ENCODE measurements at places on chromosomes 5 and 9.

- no peak for DNase-seq
Observed at GRCh38 chr5:4639946-4640345, 500.2 kb upstream of the ADAMTS16 start.

DNA sequence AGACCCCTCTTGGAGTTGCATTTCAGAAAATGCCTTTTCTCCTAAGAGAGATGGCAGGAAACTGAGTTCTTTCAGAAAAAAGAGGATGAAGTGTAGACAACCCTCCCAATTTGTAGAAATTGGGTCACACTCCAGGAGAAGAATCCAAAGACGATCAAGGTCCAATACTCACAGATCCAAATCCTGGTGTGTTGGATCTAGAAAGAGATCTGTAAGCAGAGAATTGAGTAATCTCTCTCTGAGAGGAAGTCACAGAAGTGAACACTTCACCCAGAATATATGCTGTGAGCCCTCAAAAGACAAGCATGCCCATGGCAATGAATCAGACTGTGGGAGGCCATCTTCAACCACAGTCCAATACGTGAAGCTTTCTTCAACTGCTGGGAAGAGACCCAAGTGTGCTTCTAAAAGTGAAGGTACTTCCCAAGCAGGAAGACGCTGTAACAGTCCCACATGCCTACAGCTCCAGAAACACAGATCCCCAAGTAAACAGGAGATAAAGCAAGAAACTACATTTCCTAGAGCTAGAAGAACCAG, 182.7 kb downstream of the SMC2 start:
- no peak for DNase-seq

- DNase-seq, result no peak
Observed at GRCh38 chr9:125758986-125759763, 12.0 kb downstream of the PBX3 start.

DNA sequence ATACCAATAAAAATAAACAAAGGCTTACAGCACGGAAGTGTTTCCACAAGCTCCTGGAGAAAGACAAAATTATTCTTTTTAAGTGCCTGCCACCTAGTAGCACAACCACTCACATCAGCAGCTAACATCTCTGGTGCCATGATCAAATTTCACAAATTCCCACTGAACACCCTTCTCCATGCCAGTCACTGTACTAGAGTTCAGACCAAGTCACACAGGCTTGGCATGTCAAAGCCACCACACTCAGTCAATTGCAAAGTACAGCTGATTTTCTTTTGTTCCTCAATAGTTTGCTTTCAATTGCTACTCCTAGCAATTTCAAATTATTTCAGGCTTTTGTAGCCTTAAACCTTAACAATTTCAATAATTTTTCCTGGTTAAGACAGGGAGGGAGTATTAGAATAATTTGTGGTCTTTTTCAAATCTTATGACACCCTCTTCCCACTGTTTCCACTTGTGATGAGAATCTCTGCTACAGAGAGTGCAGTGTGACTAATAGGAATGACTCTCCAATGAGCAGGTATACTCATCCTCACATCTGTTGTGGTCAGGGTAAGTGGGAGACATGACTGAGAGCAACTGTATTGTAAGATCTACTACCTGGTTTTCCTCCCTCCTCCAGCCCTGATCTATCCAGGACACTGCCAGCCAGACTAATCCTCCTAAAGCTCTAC, 46.2 kb downstream of the RNF145 start:
- no peak for DNase-seq

DNA sequence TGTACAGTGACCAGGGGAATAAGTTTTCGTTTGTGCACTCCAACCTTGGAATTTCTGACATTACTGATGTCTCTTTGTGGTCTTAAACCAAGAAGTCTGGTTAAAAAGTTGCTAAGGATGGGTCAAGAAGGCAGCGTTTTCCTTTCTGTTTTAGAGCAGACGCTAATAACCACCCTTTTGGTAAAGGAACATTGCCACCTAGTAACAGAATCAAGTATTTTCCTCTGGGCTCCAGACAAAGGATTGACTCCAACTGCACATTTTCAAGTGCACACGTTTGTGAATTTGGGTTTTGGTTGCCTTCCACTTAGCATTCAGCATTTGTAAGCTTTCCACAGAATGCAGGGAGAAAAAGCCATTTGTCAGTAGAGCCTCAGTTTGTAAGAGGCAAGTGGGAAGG, 22.2 kb upstream of the CEP78 start:
- no peak for DNase-seq

DNA sequence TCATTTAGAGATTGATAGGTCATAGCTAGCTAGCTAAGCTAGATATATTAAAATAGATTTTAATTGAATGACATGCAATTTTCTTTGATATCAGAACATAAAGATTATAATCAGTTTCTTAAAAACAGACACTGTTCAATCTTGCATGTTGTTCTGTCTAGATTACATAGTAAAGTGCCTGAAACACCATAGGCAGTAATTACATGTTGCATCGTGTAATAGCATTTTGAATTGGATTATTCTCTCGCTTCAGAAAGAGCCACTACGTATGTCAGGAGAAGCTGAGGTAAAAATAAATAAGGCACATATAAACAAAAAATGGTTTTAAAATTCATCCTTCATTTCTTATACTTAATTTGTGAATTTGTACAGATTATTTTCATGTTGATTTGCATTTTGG, 148.0 kb upstream of the CDH12 start:
- DNase-seq, result no peak

DNA sequence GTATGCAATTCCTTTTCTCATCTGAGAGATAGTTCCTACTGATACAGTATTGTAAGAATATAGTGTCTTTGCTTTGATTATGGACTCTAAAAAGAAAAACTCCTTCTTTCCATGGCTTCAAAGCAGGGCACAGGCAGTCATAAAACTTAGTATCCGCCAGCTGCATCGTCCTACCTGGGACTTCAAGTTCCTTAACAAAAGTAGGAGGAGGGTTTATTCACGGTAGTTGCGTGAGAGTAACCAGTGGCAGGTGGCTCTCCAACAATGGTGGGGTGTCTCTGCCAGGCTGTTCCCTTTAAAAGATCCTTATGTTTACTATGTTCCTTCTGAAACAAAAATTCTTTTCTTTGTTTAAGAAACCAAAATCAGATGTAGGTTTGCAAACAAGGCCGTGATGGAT, 173.5 kb upstream of the DMAC1 start:
- DNase-seq, result no peak

- DNase-seq, result no peak
Observed at GRCh38 chr9:37952731-37953130, 48.8 kb upstream of the SLC25A51 start.

GRCh38 chr5:80739898-80740297, 85.1 kb upstream of the DHFR start:
- DNase-seq, result no peak

- no peak for DNase-seq
Observed at GRCh38 chr9:88237479-88237961, 99.2 kb upstream of the SPATA31C2 start.

DNA sequence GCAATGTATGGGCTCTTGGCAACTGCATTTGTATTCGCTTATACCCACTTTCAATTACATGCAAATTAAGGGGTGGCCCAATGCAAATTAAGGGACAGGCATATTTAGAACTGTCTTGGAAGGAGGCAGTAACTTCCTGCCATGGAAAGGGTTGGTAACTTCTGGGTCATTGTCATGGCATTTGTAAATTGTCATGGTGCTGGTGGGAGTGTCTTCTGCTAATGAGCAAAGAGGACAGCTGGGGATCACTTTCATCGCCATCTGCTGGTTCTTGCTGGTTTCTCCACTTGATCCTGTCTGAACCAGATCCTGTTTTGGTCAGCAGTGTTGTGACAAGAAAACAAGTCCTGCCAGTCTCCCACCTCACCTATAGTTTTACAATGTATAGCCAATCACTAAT, 23.3 kb upstream of the UGT3A2 start:
- no peak for DNase-seq

DNA sequence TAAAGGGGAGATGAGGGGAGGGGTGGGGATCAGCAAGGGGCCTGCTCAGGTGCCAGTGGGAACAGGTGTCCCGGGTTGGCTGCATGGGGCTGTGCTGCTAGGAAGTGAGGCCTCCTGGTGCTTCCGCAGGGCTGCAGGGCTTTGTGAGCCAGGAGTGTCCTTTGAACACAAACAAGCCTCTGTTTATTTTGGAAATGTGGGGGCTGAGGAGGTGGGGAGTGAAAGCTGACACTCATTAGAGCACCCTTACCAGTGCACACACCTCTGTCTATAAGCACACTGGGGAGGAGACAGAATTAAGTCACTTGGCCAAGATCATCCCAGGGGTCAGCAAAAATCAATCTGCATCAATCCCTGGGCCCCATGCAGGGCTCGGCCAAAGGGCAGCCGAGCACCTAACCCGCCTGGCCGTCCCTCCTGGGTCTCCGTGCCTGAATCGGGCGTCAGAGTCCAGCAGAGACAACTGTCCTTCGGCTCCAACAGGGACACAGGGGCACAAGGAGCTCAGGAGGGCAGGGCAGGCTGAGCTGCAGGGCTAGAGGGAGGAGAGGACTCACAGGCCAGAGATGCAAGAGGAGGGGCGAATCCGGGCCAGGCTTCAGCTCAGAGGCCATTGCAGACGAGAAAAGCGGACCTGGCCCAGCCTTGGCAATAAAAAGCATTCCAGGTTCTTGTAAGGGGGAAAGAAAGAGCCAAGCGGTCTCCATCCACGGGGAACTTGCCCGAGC, 99.8 kb downstream of the VAV2 start:
- no peak for DNase-seq

GRCh38 chr9:112258106-112258505, 75.3 kb downstream of the PTBP3 start:
- DNase-seq, result no peak

DNA sequence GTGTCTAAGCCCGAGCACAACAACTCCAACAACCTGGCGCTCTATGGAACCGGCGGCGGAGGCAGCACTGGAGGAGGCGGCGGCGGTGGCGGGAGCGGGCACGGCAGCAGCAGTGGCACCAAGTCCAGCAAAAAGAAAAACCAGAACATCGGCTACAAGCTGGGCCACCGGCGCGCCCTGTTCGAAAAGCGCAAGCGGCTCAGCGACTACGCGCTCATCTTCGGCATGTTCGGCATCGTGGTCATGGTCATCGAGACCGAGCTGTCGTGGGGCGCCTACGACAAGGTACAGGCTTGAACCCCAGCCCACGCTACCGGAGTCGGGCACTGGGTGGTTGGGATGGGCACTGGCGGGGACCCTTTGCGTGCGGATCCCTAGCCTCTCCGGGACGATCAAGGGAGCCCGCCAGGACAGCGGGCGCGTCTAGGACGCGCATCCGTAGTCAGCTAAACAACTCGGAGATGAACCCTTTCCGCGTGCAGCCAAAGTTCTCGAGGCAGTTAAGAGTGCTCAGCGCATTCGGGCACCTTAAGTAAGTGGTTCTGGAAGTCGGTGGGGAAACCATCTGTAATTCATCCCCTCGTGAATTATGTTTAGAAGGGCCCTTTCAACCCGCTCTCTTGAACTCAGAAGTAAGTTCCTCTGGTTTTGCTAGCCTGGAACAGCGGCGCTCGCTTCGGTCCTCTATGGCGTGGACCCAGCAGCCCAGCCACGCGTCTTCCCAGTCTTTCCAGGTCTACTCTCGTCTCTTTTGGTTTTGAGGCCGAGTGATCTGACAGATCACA, 1.3 kb downstream of the KCNN2 start:
- DNase-seq, result no peak

- no peak for DNase-seq
Observed at GRCh38 chr9:119368681-119369581, at the start of gene BRINP1. Gene BRINP1, minus strand, starts transcription at chr9:119369435. Its CDS starts 56,080 bp downstream, at chr9:119313355.

DNA sequence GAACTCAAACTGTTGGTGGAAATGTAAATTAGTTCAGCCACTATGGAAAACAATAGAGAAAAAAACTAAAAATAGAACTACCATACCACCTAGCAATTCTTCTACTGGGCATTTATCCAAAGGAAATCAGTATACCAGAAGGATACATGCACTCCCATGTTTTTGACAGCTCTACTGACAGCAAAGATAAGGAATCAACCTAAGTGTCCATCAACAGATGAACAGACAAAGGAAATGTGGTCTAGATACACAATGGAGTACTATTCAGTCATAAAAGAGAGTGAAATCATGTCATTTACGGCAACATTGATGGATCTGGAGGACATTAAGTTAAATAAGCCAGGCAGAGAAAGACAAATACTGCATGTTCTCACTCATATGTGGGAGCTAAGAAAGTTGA, 21.8 kb upstream of the C9orf40 start:
- no peak for DNase-seq

DNA sequence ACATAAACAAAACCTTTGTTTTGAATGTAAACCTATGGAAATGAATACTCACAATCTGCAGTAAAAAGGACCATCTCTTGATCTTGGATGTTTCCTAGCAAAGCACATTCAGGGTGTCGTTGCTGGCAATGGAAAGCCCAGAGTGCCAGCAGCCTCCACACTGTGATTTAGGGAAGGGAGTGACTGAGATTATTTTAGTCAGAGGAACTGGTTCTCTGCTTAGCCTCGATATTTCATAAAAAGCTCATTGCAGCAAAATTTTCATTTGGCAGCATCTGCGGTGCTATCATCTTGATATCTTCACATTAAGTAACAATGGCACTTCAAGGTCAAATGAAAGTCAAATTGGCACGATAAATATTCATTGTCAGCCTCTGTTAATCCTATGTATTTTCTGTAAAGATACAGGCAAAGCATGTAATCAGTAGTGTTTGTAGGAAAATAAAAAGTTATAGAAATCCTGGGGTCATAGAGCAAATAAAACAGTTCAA, 116.0 kb downstream of the MACIR start:
- DNase-seq, result no peak

DNA sequence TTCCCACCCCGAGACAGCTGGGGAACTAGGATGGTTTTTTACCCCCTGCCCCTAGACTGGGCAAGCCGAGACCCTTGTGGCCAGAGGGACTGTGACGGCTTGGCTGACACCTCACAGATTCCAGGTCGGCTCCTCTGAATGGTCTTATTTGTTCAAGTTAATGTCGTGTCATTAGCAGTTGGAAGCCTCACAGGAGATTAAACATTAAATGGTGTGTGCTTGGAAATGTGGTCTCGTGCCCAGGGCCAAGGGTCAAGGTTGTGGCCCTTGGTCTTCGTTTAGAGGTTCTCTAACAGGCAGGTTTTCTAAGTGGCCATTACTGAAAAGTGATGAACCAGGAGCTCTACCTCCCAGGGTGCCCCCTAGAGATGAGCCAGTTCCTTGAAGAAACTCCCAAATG, 61.2 kb upstream of the RXRA start:
- no peak for DNase-seq

- no peak for DNase-seq
Observed at GRCh38 chr5:149982505-149982904, 17.9 kb downstream of the TIGD6 start.

- no peak for DNase-seq
Observed at GRCh38 chr5:35058374-35058788, 10.6 kb upstream of the AGXT2 start.

DNA sequence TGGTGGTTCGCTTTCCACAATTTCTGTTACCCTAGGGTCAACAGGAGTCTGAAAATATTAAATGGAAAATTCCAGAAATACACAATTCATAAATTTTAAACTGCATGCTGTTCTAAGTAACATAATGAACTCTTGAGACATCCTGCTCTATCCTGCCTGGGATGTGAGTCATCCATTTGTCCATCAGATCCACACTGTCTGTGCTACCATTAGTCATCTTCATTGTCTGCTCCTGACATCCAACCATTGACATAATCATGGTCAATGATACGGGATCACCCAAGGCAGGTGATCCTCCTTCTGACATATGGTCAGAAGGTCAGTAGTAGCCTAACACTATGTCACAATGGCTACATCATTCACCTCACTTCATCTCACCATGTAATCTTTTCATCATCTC, 276.7 kb upstream of the KIF2A start:
- DNase-seq, result no peak
